ENCODE measurements at places on chromosomes 12 and 14.

DNA sequence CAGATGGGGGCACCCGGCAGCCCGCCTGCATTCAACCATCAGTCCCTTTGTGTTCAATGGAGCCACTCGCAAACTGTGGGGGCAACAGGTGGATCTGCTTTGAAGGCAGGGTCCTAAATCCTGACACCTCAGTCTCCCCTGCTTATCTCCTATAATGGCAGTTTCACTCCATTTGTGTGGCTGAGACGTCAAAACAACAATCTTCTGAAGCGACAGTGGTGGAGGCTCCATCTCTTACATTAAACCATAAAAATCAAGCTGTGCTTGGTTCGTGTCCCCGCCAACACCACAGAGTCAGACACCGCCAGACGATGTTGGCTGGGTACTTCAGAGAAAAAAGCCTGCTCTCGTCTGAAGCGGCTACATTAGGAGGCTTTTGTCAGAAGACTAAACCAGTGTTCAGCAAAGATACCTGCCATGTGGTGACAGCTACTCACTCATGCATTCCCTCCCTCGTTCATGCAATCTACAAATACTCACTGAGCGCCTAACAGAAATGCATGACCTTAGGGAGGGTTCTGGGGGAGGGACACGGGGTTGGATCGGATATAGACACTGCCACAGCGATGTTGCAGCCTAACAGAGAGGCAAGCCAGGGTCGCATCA, 253.9 kb downstream of the FOXN3 start:
- DNase-seq: no peak

DNA sequence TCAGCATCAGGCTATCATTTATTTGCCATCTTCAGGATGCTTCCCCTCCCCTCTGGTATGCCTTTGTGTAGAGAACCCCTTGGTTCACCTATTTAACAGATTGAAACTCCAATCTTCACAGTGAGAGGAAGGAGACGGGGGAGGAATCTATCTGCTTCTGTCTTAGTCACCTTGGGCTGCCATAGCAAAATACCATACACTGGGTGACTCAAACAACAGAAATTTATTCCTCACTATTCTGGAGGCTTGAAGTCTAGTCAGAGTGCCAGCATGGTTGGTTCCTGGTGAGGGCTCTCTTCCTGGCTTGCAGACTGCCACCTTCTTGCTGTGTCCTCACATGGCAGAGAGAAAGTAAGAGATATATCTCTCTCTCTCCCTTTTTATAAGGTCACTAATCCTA, 13.5 kb upstream of the EML1 start:
- DNase-seq: no peak

GRCh38 chr12:47190905-47191304, 111.1 kb upstream of the AMIGO2 start:
- no peak for DNase-seq

DNA sequence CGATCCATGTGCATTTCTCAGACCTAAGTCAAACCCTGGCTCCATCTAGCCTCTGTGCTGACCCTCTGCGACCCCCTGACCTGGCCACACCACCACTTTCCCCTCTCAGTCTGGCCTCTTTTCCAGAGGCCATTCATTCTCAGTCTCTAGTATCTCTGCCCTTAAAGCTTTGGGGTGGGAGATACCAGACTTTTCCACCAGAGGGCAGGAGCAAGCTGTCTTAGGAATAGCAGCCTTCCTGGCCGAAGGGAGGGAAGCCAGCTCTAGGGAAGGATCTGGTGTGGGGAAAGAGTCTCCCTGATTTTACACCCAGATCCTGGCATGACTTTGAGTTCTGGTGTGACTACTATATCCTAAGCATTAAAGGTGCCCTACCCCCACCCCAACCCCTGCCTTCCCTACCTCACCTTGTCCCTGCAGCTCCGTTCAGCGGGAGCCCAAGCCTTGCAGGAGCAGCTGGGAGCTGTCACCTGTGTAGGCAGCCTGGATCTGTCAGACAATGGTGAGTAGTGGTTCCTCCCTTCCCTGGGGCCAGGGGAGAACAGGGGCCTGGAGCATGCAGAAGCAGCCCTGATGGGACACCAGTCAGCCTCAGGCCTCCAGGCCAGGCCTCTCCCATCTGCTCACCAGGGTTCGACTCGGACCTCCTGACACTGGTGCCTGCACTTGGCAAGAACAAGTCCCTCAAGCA, 6.6 kb downstream of the CARMIL3 start:
- DNase-seq: peak; percentile 82

DNA sequence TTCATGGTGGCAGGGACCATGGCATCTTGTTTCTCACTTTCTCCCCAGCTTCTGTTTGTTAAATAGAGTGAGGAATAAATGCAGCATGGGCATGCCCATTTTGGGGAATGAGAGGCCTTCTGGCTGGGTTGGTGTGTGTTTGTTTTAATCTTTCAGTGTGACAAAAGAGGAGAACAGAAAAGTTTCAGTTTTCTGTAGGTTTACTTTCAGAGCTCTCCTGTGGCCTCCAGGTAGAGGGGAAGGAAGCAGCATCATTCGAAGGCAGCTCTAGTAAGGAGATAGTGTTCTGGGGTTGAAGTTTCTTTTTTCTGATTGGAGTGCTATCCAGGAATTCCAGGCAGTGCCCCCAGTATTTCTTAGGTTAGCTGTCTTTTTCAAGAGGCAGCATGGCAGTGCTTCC, 15.3 kb downstream of the MSRB3 start:
- DNase-seq: no peak

Data from 8988T (cell line).